Esophagus squamous epithelium (tissue), 5 donors: ENCODE measurements at places on chromosomes 11 and 22.

DNA sequence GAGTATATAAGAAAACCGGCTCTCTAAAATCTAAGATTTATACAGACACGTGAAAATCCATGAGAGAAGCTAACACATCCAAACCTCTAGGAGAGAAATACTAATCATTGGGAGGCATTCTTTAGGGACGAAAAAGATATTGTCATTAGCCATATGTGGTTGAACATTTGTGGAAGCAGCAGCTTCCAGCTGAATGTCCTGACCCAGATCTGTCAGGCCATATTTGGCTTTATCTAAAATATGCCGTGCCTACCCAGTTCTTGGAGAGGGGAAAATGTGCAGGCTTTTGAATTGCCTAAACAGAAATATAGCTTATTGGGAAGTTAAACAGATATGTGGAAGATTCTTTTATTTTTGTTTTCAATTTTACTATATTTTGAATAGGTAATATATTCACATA is 6.4 kb downstream of the CCDC89 start:
- DNase-seq: no peak

- DNase-seq: no peak
Observed at GRCh38 chr11:128555606-128556005, 31.8 kb downstream of the ETS1 start.

DNA sequence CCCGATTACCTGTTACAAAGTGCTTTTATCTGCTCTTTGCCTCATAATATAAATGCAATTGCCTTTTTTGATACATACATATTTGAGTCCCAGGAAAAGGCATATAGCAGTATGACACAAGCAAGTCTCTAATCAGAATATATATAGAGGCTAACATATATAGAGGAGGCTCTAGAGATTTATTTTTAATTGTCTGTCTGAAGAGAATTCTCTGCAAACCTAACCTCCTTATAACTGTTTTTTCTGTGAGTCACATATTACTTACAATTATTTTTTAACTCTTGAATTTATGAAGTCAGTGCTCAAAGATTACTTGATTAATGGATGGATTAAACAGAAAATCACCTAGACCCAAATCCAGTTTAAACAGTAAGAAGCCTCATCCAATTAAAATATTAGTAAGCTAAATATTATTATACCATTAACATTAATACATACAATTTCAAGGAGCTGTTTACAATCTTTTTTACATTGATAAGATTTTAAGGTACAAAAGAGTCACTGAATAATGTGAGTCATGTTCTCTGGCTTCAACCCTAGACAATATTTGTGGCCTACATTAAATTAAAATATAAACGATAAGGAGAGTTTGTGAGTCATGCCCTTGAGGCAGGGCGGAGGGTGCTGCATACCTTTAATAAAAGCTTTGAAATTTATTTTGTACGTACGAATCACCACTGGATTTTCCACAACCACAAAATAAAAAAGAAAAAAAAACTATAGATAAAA is 19.2 kb upstream of the MMP13 start:
- no peak for DNase-seq

GRCh38 chr11:18358646-18359045 is 35.7 kb upstream of the LDHA start:
- no peak for DNase-seq

- no peak for DNase-seq
Observed at GRCh38 chr11:79413268-79413667, 27.6 kb downstream of the TENM4 start.

DNA sequence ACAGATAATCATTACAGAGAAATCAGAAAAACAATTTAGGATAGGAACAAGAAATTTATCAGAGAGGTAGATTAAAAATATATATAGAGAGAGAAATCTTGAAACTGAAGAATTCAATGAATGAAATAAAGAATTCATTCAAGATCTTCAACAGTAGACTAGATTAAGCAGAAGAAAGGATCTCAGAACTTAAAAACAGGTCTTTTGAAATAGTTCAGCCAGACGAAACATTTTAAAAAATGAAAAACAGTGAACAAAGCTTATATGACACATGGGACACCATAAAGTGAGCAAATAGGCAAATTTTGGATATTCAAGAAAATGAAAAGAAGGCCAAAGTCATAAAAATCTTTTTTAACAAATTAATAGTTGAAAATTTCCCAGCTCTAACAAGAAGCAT is 138.8 kb downstream of the CASP12 start:
- no peak for DNase-seq

- no peak for DNase-seq
Observed at GRCh38 chr11:35049859-35050531, 89.0 kb upstream of the CD44 start.

DNA sequence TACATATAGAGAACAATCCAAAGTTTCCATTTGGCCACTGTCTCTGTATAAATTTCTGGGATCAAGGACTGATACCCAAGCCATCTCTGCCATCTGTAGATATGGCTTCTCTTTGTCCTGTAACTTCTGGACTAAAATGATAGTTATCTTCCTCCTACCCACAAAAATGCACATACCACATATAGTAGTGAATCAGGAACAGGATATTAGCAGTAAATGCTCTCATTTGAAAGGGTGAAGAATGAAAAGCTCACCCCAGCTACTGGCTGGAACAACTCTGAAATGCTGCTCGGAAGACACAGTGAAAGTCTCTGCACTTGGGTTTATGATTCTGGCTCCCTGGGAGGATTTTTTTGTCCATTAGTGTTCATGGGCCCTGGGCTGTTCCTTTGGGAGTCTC is 856.4 kb upstream of the LRRC4C start:
- no peak for DNase-seq
